ENCODE measurements at places on chromosomes 2 and 18.

GRCh38 chr2:7999683-8000476 is 682.0 kb upstream of the ID2 start:
- DNase-seq, result no peak

- DNase-seq, result no peak
Observed at GRCh38 chr2:201419057-201419635, 32.1 kb downstream of the TRAK2 start.

- no peak for DNase-seq
Observed at GRCh38 chr18:31040686-31041270, 1.8 kb downstream of the DSC3 start.

DNA sequence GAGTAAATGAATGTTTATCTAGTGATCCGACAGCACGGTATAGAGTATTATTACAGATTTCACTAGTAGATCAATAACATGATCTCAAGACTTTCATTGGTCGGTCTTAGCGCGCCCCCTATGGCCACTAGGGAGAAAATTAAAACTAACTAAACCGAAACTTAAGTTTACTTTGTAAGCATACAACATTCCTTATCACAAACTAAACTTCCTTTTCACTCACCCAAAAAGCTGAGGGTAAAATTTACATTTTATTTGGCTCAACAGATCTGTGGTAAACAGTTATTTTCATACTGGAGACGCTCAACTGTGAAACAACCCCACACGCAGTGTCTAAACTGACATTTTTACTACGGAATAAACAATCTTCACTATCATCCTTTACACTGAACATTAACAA is 215.6 kb upstream of the MAP2 start:
- DNase-seq, result no peak

GRCh38 chr2:41910126-41910525 is 137.7 kb upstream of the PKDCC start:
- no peak for DNase-seq

GRCh38 chr2:5074733-5075132 is 617.5 kb upstream of the SOX11 start:
- no peak for DNase-seq

GRCh38 chr2:100274566-100275199 is 47.6 kb downstream of the LONRF2 start:
- DNase-seq, result no peak

- no peak for DNase-seq
Observed at GRCh38 chr2:29014331-29014730, 33.2 kb downstream of the TOGARAM2 start.

- no peak for DNase-seq
Observed at GRCh38 chr2:225428360-225428759, 28.9 kb downstream of the NYAP2 start.

DNA sequence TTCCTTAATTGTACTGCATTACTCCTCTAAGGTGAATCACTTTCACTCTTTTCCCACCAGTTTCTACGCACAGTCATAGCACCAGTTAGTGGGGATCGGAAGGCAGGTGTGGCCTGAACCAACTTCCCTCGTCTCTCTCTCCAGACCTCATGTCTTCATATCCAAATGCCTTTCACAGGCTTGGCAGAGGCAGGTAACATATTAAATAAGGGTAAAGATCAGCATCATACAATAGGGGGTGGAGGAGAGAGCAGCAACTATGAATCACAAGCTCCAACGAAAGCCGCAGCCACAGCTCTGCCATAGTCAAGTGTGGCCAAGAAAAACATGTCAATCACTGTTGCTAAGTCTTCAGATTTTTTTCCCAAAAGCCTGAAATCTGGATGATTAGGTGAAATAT is 40.3 kb downstream of the AP1S3 start:
- no peak for DNase-seq

DNA sequence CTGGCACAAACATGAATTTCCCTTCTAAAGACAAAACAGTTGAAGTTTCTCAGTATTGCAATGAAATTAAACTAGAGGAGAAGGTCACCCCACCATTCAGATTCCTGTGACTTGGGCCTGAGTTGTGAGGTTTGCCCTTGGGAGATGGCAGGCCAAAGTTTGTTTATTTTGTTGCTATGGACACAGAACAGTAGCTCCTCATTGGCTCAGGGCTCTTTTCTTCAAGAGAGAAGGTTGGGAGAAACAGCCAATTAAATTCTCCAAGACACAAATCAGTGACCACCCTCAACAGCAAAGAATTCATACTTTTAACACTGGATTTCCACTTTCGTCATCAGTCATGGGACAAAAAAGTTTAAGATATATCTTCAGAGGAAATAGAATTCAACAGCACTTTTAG is at the start of gene FLACC1:
FLACC1 (minus strand) TSS at position 125 of the 400 bp plus-strand sequence. CDS start 5,941 bp downstream, outside the sequence.
- DNase-seq, result no peak

DNA sequence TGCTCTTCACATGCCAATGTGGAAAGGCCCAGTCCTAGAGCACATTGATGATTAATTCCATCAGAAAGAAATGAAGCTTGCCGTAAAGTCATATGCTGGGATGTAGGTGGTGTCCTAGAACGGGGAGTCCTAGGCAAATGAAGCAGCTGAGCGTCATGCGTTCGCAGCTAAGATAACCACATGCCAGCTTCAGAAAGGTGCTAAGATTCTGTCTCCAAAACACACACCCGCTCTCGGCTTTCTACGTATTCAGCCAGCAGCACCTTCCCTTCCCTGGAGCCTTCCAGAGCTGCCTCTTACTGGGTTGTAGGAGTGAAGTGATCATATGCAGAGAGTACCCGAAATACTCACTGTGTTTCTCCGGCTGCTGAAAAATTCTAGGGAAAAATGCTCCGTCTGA is 421.6 kb upstream of the ID2 start:
- no peak for DNase-seq

DNA sequence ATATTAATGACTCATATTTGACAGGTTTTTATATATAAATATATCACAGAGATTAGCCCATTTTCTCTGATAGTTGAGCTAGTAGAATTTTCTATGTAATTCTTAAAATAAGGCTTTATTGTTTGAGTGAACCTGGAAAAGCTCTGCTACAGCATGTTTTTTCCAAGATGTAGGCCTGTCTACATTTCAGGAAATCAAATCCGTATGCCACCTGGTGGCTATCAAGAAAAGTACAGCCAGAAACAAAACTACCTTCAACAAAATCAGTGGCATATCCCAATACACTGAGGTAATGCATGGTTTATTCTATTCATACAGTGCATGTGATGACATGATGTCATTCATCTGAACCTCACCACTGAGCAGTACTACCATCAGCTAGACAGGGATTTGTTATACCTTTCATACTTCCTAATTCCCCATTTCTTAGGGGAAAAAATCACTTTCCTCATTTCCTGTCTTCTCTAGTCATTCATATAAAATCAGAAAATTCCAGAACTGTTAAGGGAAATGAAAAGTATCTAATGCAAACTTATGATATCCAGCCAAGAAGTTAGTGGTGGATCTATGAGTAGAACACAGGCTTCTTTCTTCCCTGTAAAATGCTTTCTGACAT is 310.4 kb upstream of the SYT4 start:
- no peak for DNase-seq

DNA sequence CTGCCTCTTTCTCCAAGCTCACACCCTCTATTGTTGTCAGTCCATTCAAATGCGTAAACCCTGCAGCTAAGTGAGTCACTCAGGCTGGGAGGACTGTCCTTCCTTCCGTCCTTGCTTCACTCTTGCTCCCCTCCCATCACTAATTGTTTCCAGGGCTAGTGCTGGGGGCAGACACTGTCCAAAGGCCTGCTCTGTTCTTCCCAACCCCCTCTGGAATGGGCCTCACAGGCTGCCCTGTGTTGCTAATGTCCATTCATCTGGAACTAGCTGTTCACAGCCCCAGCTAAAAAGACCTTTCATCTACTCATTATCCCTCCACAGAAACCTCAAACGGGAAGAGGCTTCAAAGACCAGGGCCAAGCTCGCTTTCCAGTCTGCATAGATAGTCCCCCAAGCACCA is 31.9 kb upstream of the NRP2 start:
- no peak for DNase-seq

GRCh38 chr2:113675875-113676274 is 48.8 kb downstream of the RABL2A start:
- DNase-seq, result no peak

- no peak for DNase-seq
Observed at GRCh38 chr18:22318745-22319407, 98.8 kb downstream of the CTAGE1 start.

DNA sequence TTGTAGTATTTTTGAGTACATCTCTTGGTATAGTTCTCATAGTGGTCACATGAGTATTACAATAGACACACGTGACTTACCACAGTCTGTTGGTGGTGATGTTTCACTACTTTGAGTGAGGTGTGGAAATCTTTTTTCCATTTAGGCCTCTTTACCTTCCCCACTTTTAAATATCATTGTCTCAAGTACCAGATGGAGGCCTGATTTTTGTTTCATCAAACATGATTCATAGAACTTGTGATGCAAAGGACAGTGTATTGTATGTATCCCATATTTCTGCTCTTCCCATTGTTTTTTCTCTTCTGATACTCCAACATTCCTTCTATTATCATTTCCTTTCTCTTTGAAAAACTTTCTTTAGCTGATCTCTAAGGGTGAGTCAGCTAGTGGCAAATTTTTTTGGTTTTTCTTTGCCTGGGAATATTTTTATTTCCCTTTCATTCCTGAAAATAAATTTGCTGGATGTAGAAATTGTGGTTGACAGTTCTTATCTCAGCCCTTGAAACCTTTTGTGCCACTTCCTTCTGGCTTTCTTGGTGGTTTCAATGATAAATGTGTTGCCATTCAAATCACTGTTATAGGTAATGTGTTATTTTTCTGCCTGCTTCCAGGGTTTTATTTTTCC is 32.8 kb downstream of the RFX8 start:
- no peak for DNase-seq

DNA sequence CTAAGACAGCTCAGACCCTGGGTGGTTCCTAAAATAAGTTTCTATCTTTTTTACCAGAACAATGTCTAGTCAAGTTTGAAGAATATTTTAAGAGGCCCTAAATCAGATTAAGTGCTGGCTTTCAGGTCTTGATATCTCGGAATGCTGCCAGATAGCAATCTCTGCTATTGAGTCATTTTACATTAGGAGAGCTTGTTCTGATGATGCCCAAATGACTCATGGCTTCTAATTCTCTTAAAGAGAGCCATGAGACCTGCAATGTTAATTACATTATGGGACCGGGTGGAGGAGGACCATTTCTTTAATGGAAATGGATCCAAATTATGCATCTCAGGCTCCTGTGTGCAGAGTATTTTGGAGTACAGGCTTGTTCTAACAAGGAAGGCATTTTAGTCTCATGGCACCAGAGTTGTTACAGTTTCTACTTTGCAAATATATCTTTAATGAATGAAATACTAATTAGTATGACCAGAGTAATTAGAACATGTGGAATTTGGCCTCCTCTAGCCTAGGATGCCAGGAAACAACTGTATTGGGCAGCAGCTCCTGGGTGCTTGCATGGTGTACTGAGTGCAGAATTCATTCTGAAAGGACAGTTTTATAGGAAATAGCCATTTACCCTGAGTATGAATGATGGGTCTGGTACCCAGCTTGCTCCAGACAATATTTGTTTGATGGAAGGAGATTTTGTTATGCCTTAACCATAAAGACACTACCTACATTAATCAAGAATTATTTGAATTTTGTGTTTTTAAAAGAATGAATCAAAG is 94.0 kb upstream of the SULT1C3 start:
- DNase-seq, result no peak

DNA sequence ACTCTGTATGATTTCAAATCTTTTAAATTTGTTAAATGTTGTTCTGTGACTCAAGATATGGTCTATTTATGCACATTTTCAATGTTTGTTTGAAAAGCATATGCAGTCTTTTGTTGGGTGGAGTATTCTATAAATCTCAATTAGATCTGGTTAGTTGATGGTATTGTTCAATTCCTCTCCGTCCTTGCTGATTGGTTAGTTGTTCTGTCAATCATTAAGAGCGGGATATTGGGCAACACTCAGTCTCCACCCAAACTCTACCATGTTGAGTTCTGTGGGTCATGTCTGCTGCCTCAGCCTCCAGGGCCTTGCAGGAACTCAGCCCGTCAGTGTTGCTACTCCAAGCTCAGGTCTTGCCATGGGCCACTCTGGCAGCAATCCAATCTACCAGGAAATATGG is 118.9 kb downstream of the VWA3B start:
- DNase-seq, result no peak

GRCh38 chr2:163658556-163658955 is 77.3 kb downstream of the FIGN start:
- DNase-seq, result no peak

- DNase-seq, result no peak
Observed at GRCh38 chr2:128789221-128789620, 470.6 kb upstream of the HS6ST1 start.

GRCh38 chr18:35494251-35495220 is 3.2 kb downstream of the INO80C start:
- no peak for DNase-seq

Measured in stimulated activated CD8-positive, alpha-beta memory T cell treated with anti-CD3 and anti-CD28 coated beads, Interleukin-7, amount 100 ng/mL, for 1 hour (primary cell).